Fibroblast of upper back skin (primary cell): ENCODE measurements at places on chromosomes 3 and 15.

GRCh38 chr15:38389924-38390542 lies 63.9 kb upstream of the FAM98B start:
- peak; percentile 56 for DNase-seq

DNA sequence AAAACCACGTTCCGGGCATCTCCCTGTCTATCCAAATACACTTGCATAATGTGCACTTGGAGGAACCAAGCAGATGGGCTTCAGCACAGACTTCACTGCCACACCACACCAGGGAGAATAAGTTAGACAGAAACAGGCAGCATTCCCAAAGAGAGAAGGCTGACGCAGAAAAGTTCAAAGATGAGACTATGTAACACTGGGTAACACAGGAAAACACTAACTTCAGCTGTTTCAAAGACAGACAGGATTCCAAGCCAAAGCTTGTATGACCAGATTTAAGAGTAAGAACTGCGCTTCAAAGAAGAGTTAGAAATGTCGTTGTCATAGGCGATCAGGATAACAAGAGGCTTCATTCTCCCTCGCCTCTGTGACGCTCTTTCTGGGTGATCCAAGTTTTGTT lies 19.9 kb downstream of the SLC51A start:
- no peak for DNase-seq

DNA sequence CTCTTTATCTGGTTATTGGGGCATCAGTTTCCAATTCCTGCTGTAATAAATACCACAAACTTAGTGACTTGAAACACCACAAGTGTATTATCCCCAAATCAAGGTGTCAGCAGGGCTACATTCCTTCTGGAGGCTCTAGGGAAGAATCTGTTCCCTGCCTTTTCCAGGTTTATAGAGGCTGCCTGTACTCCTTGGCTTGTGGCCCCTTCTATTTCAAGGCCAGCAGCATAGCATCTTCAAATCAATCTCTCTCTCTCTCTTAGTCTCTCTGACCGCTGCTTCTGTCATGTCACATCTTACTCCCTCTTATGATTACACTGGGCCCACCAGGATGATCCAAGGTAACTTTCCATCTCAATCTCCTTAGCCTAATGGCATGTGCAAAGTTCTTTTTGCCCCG lies 44.9 kb upstream of the CA12 start:
- DNase-seq: no peak

DNA sequence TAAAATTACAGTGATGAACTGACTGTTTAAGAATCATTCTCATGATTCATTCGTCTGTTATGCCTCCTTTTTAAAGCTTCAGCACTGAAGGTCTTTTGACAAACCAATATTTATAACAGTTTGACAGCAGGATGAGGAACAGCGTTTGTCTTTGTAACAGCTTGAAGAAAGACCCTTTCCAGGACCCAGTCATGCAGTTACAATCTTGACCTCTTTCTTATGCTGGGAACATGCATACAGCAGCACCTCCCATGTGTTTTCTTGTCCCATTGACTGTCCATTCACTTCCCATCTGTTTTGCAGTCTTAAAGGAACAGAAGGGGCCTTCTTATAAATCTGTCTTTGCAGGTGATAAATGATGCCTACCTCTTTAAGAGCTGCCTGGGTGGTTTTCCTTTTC lies 87.2 kb downstream of the OPA1 start:
- DNase-seq: peak; percentile 73

DNA sequence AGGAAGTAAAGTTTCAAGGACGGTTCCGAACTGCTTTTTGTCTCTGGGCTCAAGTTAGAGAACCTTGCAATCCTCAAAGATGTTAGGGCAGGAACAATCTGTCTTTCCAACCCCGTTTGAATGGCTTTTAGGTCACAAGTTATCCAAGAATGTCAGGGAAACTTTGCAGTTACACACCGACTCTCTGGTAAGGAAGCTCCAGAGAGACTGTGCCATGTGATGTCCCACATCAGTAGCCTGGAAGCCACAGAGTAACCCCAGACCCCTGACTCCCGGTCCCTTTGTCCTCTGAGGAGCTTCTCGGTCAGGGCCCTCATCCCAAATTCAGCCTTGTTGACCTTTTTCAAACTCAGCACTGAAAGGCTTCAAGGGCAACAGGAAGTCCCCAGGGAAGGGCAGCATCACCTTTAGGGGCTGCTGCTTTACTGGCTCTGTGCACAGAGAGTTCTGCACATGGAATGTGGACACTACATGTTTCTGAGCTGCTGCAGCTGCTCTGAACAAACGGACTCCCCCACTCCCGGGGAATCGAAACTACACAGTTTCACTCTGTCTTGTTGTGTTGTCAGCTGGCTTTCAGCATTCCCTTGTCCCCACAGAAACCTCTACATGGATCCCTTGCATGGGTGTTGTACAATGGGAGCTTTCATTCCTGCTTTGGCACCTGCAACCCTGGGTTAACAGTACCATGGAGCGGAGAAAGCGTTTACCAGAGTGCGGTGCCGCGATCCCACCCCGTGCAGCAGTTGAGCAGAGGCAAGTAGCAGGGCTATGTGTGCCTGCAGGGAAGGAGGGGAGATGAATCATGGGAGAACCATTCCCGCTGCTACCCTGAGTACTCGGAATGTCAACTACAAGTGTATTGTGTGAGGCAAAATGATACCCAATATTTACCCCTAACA lies 408.2 kb upstream of the THBS1 start:
- DNase-seq: peak; percentile 77

DNA sequence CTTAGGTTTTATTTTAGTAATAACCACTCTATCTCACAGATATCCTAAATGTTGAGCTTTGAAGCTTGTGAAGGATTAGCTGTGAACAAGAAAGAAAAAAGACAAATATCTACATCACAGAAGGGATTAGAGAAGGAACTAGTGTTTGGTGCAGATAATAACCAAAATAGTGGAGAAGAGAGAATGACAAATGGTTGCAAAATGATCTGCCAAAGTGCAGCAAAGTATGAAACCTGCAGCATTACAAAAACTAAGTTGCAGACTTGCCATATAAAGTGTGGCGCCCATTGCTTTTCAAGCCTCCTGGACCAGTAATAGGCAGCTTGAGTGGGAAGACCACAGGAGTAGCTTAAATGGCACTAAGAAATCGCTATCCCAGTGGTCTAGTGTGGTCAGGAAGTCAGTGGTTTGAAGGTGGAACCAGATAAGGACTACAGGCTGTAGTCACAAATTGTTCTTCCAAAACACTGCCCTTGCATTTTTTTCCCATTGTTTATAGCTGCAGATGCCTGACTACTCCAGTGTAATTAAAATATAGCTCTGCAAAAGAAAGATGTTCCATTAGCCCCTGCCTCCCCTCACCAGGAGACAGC lies 20.7 kb downstream of the TPM1 start:
- DNase-seq: no peak

DNA sequence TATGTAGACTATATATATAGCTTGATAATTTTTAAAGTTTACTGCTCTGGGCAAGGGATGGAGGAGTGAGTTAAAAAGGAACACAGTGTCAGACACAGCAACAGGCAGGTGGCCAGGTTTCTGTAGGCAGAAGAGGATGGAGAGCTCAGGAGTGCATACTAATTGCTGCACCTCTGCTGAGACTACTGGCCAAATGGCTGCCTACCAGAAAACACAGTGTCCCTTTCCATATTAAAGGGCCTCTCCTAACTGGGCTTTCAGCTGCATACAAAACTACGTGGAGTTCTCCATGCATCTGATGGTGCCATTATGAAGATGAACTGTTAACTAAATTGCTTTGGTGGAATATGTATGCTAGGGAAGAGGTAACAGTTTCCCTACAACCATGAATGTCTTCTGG lies 1.8 kb downstream of the ATP13A4 start:
- DNase-seq: no peak

GRCh38 chr3:135618123-135618522 lies 347.4 kb upstream of the PPP2R3A start:
- no peak for DNase-seq

DNA sequence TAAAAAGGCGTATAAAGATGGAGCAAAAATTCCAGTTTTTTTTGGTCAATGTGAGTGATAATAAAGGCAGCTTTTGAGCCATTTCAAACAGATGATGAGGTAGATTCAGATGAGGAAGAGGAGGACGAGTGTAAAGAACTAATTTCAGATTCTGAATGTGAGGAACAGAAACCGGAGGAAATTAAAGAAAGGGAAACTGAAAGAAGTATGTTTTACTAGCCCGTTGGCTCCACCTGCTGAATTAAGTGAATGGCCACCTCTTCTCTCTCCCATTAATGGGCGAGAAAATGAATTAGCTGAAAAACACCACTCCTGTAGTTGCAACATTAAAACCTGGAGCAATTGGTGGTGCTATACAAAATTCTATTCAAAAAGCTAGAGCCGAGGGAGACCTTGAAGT lies 55.4 kb downstream of the CYP19A1 start:
- no peak for DNase-seq

DNA sequence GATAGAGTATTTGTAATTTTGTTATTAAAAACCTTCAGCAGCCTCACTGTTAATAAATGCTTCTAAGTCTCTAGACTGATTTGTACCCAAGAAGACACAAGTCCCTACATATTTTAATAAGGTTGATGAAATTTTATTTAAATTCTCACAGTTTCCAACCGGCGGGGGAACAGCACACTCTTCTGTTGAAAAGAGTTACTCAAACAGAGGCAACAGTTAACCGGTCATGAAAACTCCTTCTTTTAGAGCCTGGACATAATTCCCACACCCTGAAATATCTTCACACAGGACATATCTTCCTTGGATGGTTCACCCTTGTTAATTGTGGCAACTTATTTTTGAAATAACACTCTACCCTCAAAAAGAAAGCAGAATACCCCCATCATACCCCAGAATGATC lies 278.8 kb downstream of the FOXP1 start:
- DNase-seq: peak; percentile 40

GRCh38 chr15:92877416-92877815 lies 22.7 kb upstream of the CHD2 start:
- DNase-seq: no peak

GRCh38 chr15:73028031-73028430 lies 24.2 kb upstream of the NEO1 start:
- no peak for DNase-seq

DNA sequence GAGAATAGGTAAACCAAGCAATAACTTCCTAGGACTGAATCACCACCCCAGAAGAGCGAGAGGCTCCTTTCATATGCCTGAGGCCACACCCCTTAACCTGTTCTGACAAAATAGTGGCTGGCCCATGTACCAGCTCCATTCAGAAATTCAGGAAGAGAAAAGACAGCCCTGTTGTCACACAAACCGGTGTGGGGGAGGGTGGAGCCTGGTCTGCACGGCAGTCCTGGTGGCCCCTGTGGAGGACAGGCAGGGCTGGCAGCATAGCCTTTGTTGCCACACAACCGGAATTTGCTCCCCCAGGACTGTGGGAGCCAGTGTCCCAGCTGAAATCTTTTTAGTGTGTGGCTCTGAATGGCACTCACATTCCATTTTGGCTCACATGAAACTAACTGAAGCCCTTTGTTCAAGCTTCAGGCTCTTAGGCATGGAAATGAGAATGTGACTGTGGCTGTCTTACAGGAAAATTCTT lies 23.8 kb downstream of the RLBP1 start:
- no peak for DNase-seq

DNA sequence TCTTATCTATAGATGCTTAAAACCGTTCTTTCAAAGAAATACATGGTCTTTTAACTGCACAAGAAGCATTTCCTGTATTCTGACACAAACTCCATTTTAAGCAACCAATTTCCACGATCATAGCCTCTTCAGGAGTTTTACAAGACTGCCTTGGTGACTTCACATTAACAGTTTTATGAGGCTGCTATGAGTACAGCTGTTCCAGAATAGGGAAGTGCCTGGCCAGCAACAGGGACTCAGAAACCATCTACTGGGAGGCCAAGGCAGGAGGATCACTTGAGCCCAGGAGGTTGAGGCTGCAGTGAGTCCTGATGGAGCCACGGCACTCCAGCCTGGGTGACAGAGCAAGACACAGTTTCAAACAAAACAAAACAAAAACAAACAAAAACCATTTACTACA lies 78.4 kb downstream of the B3GNT5 start:
- DNase-seq: no peak

- no peak for DNase-seq
Measured at GRCh38 chr3:129312021-129312639, 33.5 kb downstream of the HMCES start.

GRCh38 chr3:52228266-52228665 lies 2.8 kb upstream of the TLR9 start:
- no peak for DNase-seq

DNA sequence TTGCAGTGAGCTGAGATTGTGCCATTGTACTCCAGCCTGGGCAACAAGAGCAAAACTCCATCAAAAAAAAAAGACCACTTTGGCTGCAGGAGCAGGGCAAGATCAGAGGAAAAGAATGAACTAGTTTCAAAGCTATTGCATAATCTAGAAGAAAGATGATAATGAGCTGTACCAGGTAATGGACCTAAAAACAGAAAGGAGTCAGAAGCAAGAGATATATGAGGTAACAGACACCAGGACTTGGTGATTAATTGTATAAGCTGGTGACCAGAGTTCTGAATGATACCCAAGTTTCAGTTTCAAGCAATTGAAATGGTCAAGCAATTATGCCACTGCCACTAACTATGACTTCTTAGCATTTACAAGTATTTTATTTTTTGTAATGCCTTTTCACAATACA lies 2.9 kb downstream of the POLQ start:
- no peak for DNase-seq

DNA sequence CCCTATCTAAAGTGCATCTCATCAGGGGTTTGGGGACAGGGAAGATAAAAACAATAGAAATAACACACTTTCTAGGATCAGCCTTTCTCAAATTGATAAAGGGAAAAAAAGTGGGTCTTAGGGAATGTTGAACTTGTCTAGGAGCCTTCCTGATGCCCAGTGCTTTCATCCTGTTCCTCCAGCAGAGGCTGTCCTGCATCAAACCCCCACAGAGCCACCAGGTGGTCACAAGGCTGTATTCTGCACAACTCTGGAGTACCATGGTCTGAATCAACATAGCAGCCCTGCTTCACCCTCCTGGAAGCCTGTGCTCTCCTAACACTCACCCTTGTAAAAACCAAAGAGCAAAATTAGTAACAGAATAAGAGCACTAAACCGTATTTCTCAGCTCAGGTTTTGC lies 118.5 kb upstream of the SLC25A36 start:
- no peak for DNase-seq

- DNase-seq: no peak
Measured at GRCh38 chr15:71572452-71573053, 237.8 kb upstream of the NR2E3 start.

- DNase-seq: peak; percentile 9
Measured at GRCh38 chr3:43497422-43497821, 124.4 kb downstream of the ANO10 start.

DNA sequence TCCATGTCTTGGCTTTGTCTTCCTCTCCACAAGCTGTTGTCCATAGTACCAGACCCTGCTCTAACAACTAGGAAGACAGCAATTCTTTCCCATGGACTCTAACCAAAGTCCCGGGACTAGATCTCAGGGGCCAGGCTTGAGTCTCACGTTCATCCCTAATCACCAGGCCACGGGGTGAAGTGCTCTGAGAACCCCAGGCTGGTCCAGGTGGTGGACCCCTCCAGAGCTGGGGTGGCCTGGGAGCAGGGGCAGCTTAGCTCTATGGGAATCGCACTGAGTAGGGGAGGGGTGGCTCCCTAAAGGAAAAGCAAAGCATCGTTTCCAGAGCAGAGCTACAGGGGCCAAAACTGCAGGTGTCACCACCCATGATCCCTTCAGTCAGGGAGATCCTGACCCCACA lies 150.9 kb downstream of the TPRA1 start:
- no peak for DNase-seq
